ENCODE measurements at places on chromosomes 1 and 21.

GRCh38 chr1:76944942-76945341 is 77.7 kb downstream of the ST6GALNAC5 start:
- no peak for DNase-seq

DNA sequence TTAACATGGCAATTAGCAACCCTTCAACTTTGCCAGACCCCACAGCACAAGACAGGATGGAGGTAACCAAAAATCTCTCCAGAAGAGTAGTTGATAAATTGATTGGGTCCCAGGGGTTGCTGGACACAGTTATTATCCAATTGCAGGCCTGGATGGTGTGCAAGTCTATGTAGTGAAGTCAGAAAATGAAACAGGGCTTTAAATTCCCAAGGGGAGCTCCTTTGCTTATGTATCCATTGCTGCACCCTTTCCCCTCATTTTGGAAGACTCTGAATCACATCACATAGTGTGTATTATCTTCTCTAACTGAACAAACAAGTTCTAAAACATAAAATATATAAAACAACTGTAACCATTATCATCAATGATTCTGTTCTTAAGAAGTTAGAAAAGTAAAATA is 550.2 kb downstream of the LMO4 start:
- no peak for DNase-seq

GRCh38 chr1:153404768-153405167 is 11.6 kb upstream of the S100A7A start:
- no peak for DNase-seq

DNA sequence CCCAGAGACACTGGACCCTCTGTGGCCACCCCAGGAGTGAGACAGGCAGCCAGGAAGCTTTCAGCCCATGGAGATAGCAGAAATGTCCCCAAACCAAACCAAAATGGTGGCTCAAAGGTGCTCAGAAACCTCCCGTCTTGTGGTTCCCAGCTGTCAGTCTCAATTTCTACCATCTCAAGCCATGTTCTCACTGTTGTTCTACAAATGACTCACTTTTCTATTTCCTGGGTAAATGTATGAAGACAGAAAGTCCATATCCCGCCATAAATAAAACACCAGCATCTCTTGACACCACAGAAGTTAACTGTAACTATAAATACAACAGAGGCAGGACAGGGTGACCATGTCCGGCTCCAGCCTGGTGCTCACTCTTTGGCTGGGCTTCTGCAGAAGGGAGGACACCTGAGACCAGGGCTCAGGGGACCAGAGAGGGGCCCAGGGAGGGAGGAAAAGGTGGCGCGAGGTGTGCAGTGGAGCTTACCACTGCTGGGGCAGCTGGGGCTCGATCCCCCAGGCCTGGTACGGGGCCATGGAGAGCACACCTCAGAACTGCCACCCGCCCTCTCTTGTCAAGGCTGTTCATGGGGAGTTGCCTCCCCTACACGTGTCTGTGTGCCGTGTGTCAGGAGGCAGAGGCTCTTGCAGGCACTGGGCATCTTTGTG is 43.6 kb downstream of the EPHB2 start:
- peak; percentile 50 for DNase-seq

- peak; percentile 24 for DNase-seq
Measured at GRCh38 chr1:100539836-100540536, 2.0 kb downstream of the GPR88 start.

DNA sequence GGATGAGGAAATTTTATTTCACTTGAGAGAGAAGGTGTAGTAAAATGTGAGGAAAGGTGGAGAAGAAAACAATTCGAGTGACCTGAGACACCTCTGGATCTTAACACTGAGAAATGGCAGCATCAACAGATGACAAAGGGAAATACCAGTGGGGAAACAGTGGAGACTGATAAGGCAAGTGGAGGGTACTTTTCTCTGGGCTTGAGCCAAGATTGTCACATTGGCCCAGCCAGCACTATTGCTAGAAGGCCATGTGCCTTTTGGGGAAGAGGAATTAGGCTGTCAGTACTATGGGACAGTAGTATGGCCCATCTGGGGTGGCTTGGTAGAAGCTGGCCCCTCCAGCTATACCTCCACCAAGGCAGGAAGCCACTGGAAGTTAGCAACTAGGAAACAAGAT is 8.4 kb downstream of the SYPL2 start:
- DNase-seq, result no peak

DNA sequence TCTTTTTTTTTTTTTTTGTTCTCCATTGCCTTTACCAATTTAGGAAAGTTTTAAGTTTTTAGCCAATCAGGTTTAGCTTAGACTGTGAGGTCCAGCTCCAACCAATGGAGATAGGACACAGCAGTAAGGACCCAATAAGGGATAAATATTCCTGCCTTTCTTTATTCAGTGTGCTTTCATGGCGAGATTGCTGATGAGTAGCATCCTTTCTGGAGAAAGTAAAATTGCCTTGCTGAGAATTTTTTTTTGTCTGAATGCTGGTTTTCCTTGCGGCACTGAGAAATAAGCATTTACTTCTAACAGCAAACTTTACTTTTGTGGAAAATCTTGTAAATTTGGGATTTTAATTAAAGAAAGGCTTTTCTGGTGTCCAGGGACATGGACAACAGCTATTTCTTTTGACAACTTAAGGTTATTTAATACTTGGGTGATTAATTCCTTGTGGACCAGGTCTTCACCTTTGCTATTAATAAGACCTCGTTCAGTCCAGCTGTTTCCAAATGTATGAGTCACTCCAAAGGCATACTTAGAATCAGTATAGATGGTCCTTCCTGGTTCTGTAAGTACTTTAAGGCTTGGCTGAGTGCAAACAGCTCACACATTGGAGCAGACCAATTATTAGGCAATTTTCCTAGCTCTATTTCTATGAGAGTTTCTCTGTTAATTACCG is 54.1 kb downstream of the SERINC2 start:
- no peak for DNase-seq

DNA sequence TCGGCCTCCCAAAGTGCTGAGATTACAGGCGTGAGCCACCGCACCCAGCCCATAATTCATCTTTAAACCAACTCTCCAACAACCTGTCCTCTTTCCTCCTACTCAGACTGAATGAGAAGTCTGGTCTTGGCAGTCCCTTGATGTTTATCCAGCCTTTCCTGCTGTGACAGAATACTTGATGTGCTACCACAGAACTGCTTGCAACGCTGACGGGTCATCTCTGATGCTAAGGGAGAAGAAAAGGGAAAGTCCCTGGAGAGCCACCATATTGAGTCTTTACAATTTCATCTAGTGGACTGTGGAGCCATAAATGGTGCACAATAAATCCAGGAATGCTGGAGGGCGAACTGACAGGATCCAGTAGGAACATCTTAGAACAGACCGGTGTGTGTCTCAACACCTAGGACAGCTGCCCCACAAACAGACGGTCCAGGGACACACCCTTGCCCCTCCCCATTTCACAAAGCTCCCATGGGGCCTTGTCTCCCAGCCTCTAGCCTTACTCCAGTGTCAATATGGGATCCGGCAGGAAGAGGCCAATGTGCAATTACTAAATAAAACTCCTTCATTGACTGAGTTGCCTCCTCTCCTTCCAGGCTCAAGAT is 30.7 kb downstream of the JAK1 start:
- DNase-seq, result no peak

DNA sequence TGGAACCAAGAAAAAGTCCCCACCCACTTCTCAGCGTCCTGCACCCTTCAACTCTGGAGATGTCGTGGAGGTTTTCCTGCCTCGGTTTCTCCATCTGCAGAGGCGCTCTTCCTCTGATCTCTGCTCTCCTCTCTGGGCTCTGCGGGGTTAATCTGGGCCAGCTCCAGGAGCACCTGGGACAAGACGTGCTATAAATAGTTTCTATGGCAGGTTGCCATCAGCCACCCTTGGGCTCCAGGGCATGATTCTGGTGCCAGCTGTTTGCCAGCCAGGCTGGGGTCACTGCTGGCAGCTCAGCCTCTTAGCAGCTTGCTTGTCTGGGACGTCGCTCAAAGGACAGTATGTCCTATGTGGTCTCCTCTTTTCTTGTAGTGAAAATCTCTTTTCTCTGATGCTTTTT is 137.1 kb downstream of the ACTL8 start:
- no peak for DNase-seq

- peak; percentile 59 for DNase-seq
Measured at GRCh38 chr1:33424205-33424604, 6.7 kb downstream of the PHC2 start.

DNA sequence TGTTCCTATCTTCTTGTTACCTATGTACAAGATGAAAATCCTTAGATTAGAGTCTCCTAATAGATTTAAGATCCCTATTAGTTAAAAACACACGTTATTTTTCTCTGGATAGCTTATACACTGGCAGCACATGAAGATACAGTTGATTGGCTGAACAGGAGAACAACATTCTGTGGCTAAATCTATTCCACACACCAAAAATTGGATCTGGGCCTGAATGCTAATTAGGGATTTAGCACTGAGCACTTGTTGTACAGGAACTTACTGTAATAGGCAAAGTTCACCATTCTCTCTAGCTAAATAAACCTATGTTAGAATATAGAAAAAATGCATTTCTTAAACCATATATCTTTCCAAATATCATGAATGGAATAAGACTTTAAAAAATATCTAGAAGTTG is 117.1 kb upstream of the PTGFR start:
- no peak for DNase-seq

DNA sequence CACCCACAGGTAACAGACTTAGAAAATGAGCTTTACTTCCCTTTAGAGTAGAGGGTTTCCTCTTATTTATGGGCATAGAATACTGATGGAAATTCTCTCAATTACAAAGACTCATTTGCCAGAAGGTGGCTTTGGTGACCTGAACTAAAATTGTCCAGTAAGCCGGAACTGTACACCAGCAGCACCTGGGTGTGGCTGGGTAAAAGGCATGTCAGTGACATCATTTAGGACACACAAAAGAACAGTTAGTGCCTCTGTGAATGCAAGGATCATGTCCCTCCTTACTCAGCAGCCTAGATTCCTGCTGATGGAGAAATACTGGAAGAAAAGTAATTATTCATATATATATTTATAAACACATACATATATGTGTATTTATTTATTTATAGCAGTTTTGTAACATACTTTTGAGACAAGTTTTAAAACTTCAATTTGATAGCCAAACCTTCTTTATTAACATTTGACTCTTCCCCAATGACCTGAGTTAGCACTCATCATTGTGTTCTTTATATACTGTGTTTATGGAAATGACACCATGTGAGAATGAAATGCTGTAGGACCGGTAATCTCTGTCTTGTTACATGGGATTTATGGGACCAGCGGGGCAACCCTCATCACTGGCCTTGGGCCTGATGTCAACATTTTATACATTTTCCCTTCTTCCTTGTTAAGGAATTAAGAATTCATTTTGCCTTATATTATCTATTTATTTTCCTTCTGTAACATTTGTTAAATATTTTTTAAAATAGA is 274.4 kb downstream of the BRINP2 start:
- no peak for DNase-seq

- peak; percentile 68 for DNase-seq
Measured at GRCh38 chr1:25556791-25557476, 13.5 kb downstream of the LDLRAP1 start.

DNA sequence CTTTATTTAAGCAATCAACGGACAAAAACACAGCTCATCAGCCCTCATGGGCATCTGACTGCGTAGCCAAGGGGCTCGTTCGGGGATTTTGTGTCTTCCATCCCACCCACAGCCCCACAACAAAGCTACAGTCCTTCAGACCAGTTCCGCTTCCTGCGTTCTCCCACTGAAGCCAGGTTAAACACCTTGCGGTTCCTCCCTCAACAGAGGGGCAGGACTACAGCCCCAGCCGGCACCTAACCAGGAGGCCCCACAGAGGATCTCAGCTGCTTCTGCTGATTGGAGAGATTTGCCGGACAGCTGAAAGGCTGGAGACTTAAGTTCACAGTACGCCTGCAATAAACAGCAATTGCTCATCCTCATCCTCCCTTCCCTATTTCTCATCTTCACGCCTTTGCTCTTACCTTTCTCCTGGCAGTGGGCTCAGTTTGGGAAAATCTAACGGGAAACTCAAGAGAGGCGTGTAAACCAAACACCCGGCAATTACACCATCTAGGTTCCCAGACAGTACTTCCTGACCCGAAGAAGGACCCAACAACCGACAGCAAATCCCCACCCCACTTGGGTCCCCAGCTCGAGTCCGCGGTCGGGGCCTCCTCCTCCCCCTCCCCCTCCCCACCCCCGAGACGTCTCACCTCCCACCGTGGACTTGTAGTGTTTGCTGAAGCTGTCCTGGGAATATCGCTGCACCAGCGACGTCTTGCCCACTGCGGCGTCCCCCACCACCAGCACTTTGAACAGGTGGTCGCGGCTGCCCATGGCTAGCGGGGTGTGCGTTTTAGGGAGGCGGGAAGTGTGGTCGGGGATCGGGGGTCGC is 876 bp downstream of the RAB29 start:
- peak; percentile 47 for DNase-seq

- peak; percentile 55 for DNase-seq
Measured at GRCh38 chr1:153100245-153100644, 5.9 kb upstream of the SPRR2E start.

- no peak for DNase-seq
Measured at GRCh38 chr1:26754086-26754874, 33.5 kb upstream of the PIGV start.

GRCh38 chr1:201622353-201622752 is 83.4 kb downstream of the NAV1 start:
- no peak for DNase-seq

DNA sequence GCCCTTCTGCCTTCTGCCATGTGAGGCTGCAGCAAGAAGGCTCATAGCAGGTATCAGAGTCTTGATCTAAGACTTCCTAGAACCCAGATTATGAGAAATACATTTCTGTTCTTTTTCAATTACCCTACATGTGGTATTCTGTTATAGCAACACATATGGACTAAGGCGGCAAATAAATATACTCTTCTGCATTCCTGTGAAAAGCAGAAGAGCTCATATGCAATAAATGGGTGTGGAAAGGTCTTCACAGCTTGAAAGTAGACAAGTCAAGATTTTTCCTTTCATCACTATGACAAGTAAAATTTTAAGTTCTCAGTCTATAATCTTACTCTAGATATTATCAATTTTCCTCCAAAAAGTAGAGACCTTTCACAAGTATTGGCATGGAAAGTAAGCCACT is 36.6 kb downstream of the TNFSF18 start:
- DNase-seq, result no peak

GRCh38 chr1:178311164-178311563 is 185.6 kb downstream of the CLEC20A start:
- DNase-seq, result peak; percentile 4

GRCh38 chr1:41383094-41383852 is 22.0 kb downstream of the FOXO6 start:
- peak; percentile 65 for DNase-seq

DNA sequence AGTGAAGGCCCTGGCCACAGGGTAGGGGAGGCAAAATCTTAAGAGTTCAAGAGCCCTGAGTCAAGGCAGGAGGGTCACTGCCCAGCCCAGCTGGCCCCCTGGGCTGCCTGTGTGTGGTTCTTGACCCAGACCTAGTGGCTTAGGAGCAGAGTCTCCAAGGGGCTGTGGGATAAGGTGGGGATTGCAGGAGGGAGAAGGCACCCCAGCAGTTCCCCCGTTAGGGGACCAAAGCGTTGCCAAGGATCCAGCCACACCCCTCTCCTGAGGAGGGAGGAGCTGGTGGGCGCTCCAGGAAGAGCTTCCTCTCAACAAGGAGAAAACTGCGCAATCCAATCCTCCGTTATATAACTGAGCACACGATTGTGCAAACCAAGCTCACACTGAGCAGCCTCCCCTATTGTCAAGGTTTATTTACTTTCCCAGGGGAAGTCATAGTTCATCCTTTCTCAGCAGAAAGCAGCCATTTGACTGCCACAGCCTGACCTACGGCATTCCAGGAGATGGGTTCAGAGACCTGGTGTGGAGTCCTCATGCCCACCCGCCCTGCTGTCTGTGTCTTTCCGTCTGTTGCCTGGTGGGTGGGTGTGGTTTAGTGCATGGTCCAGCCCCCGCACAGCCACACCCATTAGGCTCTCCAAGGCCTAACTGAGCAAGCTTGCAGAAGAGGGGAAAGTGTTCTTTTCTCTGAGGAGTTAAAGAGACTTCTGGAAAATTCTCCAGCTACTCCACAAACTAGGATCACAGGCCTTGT is 3.5 kb downstream of the EPHX1 start:
- peak; percentile 93 for DNase-seq
